ENCODE measurements at places on chromosomes 16 and 17.

DNA sequence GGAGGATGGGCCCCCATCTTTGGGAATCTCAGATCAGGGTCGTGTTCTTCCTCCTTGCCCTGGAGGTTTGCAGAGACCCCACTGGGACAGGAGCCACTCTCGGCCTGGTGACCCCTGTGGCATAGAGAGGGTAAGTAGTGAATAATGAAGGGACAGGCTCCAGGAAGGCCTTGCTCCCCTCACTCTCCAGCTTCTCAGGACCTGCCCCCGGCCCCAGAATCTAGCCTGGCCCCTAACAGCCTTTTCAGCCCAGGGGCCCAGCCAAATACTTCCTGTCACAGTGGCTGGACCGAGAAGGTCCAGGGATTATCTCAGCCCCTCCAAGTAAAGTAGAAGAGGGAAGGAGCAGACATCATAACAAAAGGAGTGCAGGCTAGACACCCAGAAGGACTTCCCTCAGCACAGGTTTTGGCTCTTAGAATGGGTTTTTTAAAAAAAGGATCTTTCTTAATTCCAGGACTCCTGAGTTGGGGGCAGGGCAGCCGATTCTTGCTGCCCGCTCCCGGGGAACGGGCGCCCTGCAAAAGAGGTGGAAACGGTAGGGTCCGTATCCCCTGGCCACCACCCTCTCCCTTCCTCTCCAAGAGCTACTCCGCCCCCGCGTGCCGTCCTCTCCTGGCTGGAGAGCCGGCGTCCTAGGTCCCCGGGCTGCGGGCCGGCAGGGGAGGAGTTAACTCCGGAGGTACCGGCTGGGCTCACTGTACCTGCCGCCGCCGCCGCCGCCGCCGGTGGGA, 559 bp upstream of the NXPH3 start:
- no peak for DNase-seq

GRCh38 chr17:80960797-80961452, 30.7 kb upstream of the CHMP6 start:
- no peak for DNase-seq

DNA sequence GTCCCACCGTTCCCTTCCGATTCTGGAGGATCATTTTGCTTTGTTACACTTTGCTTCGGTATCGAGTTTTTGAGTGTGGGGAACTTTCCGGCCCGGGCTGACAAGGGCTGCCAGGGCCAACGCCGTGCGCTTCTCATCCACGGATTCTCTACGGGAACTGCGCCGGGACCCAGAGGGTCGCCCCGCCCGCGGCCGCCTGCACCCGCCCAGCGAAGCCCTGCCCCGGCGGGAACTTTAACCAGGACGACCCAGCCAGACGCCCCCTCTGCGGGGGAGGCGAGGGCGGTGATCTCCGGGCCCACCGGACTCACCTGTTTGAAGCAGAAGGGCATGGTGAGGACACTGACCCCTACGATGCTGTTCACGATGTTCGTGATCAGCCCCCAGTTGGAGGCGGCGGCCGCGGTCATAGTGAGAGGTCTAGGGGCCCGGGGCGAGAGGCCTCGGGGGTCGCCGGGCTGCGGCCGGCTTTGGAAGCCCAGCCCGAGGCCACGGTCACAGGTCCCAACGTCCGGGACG, 536 bp downstream of the SLC38A10 start:
- DNase-seq, result no peak

DNA sequence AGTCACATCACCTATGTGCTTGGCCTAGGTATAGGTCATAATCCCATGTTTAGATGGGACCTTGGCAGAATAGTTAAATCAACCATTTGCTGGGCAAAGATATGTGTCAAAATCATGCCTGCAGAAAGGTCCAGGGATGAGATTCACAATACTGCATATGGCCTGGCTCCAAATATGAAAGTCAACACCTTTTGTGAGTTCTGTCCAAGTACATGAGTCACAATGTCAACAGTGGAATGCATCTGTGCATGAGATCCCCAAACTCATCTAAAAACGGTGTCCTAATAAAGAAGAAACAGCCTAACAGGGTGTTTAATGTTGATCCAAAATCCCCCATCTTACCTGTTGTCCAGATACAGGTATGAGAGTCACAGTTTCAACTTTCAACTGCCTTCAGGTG, 1847.5 kb downstream of the TP53TG3F start:
- no peak for DNase-seq

DNA sequence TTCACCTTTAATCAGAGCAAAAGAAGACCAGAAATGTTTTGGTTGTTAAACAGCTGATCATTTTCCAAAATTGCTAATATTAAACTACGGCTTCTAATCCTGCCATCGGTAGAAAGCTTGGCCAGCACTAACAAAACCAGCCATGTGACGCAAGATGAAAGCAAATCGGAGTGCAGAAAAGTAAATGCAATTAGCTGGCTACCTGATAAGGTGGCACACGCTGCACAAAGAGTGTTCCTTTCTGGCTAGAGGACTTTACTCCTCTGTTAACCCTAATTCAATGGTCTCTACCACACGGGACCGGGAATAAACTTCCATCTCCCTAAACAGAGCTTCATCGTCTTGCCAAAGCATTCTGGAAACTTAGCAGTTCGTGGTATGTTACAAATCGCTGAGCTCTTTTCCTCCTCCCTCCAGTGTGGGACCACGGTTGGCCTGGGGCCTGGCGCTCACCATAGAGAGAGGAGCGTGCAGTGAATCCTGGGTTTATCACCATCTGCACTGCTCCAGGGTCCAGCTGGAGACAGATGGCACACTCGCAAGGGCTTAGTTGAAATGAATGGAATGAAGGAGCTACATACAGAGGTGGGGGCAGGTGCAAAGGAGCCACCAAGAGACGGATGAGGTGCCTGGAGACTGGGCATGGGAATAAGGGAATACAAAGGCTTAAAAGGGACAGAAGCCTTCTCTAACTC, 10.1 kb upstream of the COG1 start:
- no peak for DNase-seq

DNA sequence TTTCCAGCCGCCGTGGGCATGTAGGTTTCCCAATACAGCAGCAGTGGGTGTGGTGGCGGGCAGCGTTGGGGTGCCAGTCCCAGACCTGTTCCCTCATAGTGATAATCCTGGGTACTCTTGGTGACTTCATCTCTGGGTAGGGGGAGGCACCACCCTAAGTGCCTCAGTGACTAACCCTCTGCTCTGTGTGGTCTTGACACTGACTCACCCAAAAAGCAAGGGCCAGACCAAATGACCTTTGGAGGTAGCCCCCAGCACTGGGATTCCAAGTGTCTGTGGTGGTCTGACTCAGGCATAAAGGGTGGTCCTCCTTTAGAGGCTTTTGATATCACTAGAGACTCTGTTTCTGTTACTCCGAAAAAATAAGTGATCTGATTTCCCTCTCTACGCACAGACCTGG, 908 bp downstream of the CALB2 start:
- DNase-seq, result no peak

DNA sequence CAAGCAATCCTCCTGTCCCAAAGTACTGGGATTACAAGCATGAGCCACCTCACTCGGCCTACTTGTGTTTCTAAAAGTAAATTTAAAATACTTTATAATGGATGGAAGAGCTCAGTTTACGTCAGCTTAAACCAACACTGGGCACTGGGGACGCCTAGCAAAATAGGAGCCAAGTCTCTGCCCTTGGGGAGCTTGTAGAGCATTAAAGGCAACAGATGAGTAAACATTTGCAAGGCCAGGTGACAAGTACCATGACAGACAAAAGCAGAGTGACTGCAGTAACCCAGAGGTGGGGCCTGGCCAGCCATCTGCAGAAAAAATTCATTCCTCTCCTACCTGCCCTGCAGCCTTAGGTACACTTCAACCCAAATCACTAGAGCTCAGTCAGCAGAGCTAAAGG, 12.1 kb upstream of the NLK start:
- DNase-seq, result no peak

DNA sequence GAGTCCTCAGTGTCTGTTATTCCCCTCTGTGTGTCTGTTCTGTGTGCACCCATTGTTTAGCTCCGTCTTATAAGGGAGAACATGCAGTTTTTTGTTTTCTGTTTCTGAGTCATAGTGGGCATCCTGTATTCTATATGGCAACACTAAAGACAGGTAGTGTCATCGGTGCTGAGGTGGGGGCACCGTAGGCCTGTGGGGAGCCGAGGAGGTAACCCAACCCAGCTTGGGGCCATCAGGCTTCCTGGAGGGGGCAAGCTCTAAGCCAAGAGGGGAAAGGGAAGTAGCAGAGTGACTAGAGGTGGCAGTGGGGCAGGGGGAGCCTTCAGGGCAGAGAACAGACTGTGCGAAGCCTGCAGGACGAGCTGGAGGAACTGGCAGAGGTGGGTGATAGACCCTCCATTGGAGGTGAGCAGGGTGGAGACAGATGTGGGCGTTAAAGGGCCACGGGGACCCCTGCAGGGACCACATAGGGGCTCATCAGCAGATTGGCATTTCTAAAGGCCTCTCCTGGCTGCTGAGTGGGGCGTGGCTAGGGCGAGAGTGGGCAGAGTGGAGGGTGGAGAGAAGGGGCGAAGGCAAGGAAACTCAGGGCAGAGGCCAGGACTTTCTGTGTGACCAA, 36.5 kb downstream of the CPNE2 start:
- no peak for DNase-seq

- no peak for DNase-seq
Observed at GRCh38 chr16:309476-309875, 26.5 kb downstream of the PDIA2 start.

Data from activated B cell treated with CpG ODN at 0.5 μM for 24 hours (primary cell).